ENCODE measurements at places on chromosomes 7 and 10.

DNA sequence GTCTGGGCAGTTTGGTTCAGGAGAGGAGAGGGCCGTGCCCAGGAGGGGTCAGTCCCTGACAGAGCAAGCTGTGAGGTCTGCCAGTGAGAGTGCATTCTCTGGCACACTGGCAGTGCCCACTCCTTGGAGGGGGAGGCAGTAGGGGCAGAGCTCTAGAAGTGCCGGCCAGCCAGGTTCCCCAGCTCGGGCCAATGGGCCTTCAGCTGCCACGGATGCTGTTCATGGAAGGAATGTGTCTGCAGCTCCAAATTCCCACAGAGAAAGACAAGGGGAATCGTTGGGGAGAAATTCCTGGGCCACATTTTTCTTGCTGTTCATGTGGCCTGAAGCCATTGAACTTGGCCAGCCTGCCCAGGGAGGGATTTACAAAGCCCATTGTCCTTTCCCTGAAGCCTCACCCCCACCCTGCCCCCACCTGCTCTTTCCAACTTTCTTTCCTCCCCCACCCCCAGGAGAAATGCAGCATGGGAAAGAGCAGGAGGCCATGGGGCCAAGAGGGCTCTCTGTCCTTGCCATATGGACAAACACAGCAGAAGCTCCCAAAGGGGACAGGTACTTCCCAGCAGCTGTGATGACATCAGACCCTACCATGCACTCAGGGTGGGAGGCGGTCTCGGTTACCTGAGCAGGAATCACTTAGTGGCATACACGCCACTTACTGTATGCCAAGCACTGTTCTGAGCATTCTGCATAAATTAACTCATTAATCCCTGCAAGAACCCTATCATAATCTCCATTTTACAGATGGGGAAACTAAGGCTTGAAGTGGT, 70.7 kb downstream of the ARHGAP22 start:
- no peak for DNase-seq

DNA sequence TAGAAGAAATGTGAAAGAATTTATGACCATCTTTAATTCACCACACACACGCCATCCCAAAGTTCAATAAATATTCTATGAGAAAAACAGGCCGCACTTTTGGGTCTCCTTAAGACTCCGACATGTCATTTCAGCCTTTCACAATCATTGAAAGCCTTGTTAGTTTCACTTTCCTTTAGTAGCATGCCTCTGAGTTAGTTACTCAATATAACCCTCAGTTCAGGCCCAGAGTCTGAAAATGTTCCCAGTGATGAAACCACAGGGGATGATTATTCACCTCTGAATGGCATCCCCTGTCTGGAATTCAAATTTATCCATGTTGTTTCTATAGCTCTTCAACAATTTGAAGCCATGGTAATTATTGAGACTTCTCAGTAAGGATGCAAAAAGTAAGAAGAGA, 278.1 kb upstream of the NRP1 start:
- DNase-seq, result no peak

DNA sequence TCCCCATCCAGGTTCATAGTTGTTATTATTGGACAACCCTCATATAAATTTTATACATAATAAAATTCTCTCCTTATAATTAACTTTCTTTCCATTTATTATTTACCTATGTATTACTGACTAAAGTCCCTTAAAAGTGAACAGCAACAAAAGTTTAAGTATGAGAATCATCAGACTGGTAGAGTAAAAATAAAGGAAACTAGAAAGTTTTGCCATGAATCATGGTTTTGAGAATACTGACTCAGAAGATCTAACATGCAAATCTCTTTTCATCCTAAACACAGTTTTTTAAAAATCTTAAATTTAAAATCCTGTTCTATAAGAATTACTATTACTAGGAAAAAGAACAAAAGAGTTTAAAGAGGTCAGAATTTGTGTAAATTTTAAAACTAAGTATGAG, 32.1 kb downstream of the HERC4 start:
- DNase-seq, result no peak

DNA sequence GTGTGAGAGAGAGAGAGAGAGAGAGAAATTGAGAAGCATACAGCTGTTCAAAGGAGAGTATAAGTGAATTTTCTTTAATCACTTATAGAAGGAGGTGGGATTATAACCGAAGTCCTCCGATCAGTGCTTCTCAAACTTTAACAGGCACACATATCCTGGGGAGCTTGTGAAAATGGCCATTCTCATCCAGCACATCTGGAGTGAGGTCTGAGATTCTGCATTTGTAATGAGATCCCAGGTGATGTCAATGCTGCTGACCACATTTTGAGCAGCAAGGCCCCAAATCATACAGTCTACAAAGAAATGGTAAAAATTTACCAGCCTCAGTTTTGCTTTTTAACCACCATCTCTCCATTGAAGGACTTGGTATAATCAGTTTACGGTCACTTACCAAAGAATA, 219.0 kb downstream of the PTEN start:
- no peak for DNase-seq

DNA sequence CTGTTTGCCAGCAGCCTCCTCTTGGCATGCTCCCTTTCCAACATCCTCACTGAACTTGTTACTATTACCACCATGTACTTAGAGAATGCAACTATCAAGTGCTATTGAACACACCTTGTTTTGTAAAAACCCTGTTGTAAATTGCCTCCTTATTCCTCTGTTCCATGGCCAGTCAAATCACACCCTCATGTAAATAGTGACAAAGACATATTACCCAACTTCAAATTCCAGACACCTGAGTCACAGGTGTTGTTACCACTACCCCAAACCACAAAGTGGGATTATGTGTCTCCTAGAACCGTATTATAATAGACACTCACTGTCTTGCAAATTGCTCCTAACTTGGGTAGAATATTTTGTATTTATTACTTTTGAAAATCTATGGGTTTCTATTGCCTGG, 263.2 kb upstream of the C7orf33 start:
- DNase-seq, result no peak

- DNase-seq, result no peak
These were observed 25.4 kb downstream of the BTBD16 start for GRCh38 chr10:122296363-122297120.

GRCh38 chr10:131896403-131896802, 4.4 kb upstream of the PPP2R2D start:
- no peak for DNase-seq

- no peak for DNase-seq
These were observed 46.2 kb downstream of the GPAM start for GRCh38 chr10:112137154-112137987.

GRCh38 chr7:105141068-105141467, 127.1 kb downstream of the KMT2E start:
- DNase-seq, result no peak

DNA sequence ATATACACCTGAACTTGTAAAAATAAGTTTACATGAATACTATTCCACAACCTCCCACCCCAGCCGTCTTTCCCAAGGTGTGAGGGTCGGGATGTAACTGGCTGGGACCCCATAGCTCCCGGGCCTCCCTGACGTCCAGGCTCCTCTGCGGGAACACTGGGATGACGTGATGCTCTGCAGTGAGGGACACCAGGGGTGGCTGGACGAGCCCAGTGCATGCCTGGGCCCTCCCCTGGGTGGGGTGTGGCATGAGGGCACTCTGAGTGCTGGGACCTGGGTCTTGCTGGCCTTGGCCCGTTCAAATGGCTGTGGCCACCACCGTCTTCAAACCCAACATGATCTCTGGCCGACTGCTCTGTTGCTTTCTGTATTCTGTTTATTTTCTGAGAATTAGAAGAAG, 182.4 kb downstream of the DNAJB6 start:
- DNase-seq, result no peak

DNA sequence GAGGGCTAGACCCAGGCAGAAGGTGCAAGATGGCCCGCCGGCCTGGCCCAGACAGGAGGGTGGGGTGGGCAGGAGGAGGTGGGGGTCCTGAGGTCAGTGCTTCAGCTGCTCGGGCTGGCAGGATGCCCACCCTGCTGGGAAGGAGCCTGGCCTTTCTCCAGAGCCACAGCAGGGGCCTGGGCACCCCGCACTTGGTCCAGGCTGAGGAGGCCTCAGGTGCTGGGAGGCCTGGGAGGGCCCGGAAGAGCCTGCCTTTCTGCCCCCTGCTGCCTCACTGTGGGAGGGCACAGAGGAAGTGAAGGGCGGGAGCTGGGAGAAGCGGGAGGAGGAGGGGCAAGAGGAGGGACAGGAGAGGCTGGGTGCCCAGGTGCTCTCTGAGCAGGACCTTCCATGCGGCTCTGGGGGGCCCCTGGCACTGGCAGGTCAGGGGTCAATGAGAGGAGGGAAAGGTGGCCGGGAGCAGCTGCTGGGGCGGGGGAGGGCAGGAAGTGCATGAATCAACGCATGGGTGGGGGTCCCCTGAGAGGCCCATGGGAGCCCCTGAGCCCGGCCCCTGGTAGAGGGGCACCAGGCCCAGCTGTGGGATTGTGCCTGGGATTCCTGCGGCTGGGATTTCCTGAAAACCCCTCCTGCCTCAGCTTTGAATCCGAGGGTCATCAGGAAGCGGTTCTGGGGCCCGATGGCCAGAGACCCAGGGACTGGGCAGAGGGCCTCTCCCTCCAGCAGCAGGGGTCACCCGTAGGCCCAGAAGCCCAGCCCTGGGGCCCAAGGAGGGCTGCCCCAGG, 49.9 kb downstream of the PWWP2B start:
- no peak for DNase-seq

DNA sequence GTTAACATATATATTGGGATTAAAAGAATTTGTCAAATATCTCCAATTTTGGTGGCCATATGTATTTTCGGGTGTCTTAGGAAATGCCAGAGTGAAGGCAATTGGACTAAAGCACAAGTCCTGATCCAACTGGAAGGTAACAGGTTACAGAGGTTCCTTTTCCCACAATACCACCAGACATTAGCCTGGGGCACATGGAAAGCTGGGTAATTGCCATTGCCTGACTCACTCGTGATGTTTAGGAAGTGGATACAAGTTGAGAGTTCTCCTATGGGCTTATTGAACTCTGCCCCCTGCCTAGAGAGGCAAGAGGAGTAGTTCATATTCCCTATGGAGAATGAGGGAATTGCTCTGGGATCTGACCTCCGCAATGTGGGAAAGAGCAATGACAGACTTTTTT, 5.7 kb downstream of the DNAH11 start:
- DNase-seq, result no peak

GRCh38 chr10:127880557-127880956, 12.2 kb downstream of the CLRN3 start:
- no peak for DNase-seq

DNA sequence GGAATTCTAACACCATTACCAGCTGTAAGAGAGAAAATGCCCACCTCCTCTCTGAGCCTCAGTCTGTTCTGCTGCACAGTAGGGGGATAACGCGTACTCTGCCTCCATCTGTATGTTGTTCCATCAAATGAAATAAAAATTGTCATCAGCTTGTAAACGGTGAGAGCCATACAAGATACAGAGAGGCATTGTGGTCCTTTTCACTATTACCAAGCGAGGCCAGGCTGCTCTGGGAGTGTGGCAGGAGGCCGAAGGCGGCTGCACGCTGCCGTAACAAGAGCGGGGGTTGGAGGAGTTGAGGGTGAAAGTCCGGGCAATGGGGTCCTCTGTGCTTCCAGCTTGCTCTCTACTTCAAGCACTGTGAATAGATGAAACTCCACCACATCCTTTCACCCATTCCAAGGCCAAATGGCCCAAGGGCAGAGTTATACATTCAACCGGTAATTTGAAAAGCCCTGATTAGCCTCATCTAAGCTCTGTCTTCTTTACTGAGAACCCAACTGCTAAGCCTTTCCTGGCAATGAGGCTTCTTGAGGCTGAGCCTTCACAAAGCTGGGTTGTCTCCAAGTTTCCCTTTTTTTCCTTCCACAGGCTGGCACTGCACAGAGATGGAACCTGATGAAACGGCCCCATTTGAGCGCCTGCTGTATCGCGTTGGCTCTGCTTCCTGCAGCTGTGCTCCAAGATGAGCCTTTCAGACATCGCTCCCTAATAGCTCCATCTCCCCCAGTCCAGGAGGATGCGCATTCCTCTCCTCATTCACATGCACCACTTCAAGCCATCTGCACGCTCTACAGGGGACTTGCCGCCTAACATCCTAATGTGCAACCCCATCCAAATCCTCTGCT, 47.2 kb downstream of the PYROXD2 start:
- DNase-seq, result no peak

- no peak for DNase-seq
These were observed 254.8 kb downstream of the MAD1L1 start for GRCh38 chr7:1977876-1978441.

DNA sequence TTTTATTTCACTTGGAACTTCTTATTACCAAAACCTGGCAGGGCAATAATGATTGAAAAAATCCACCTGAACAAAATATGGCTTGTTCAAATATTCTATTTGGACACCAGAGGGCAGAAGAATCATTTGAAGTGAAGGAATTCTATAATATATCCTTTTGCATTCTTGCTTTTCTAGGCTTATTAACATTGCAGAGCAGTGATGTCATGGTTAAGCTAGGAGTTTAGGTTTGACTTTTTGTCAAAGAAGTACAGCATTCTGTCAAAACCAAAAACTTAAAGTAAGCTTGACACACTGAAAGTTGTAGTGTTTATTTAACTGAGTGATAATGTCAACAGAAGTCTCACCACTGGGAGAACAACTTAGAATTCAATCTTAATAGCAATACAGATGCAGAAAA, 156.0 kb downstream of the SEMA3D start:
- peak; percentile 26 for DNase-seq

- DNase-seq, result no peak
These were observed 917.0 kb downstream of the TYW1 start for GRCh38 chr7:67913604-67914003.

- DNase-seq, result no peak
These were observed 21.7 kb upstream of the WNT16 start for GRCh38 chr7:121307021-121307574.

DNA sequence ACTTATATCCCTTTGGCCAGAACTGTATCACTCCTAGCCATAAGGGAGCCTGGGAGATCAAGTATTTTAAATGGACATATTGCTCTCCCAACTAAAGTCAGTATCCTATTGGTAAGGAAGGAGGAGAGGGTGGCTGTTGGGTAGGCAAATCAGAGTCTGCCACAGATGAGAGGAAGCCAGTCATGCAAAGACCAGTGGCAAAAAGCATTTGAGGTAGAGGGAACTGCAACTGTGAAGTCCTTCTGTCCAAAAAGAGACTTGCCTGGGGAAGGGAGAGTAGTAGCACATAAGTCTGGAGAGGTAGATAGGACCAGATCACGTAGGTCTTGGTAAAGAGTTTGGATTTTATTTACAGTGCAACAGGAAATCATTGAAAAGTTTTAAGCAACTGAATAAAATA, 8.8 kb upstream of the CCNJ start:
- no peak for DNase-seq

DNA sequence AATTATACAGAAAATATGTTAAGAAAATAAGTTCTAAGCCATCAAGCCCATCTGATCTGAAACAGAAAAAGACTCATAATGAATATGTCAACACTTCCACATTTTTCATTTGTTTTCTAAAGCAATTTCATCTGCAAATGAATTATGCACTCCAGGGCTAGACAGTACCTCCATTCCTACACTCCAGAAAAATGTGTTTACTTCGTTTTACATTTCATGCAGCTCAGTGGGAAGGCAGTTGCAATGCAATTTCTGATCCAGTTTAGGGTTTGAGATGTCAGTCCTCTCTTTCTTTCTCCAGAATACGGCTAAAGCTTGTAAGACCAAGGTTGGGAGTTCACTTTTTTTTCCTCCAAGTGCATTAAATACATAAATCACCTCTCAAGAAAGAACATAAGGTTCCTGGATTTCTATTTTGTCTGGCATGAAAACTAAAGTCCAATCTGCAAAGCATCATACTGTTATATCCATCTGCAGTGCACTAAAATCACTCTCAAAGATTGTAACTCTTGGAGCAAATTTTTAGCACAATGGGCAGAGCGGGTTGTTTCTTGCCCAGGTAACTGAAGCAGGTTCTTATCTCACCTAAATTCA, 348.8 kb upstream of the C7orf33 start:
- DNase-seq, result no peak
